ENCODE measurements at places on chromosomes 13 and 19.
A peak's percentile ranks its signal among the peaks of the same experiment; 100 is the strongest.

GRCh38 chr13:74561155-74561554 lies 427.0 kb upstream of the KLF12 start:
- no peak for DNase-seq

DNA sequence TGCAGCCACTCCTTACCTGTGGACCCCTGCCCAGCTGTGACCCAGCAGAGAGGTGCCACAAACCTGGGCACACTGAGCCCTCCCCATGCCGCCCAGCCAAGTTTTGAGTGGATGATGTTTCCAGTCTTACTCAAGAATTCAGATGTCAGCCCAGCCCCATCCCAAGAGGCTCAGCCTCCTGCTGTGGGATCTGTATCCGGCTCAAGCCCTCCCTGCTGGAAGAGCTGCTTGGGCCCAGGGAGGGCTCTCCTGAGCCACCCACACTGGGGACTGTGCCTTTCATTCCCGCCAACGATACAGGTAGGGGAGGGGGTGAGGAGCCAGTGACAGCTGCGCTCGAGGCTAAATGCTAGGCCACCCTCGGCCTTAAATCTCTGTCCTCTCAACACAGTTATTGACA lies 5.9 kb upstream of the SLC7A9 start:
- no peak for DNase-seq

- no peak for DNase-seq
Observed at GRCh38 chr19:22427960-22428913, 6.1 kb upstream of the ZNF98 start.

DNA sequence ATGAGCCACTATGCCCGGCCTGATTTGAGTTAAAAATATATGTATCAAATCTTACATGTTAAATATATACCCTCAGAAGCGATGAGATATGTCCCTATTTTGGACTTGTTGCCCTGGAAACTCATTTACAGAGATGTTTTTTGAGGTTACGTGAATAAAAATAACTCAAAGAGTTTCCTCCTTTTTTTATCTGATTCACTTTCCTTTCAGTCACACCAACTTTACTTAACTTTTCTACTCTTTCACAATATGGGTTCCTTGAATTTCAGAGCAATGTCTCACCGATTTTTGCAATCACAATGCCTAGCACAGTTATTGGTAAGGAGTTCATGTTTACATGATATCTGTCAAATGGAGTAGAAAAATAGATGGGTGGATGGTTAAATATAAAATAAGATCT lies 2.3 kb downstream of the OR7C2 start:
- DNase-seq, result no peak

GRCh38 chr13:48534911-48535501 lies 2.1 kb upstream of the RCBTB2 start:
- no peak for DNase-seq

DNA sequence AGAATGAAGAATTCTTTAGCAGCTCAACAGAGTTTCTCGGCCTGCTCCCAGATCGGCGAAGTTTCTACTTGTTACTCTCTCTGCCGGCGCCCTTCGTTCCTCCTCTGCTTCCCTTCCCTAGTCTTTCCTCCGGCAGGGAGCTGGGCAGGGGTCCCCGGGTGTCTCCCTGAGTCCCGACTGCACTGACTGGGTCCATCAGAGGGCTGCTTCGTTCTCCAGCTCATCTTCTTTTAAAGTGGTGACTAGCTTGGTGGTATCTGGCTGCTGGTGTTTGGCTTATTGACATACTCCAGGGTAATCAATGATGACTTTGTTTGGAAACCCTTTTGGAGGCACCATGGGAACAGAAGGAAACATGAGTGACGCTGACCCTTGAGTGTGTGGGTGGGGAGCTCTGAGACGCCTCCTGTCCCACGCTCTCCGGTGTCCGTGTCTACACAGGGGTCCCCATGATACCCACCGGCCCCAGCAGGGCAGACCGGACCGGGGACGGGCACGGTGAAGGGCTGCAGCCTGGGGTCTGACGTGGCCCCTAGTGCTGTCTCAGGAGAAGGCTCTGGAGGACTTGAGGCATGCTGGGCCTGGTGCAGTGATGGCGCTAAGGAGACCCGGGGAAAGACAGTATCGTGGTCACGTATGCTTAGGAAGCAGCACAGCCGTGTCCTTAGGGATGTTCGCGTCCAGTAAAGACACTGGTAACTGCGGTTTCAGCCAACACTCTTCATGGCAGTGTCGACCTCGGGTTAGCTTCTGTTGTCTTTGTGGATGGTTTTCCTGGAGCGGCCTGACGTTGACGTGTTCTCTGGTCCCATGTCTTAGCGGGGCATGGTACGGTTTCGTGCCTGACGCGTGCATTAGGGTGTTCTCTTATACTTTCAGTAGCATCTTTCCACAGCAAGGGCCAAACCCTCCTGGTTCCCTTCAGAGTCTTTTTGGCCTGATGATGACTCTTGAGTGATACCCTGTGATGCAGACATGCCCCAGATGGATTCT lies 23.8 kb downstream of the NAXD start:
- DNase-seq, result no peak

GRCh38 chr13:35917252-35917941 lies 213.8 kb downstream of the DCLK1 start:
- DNase-seq, result no peak

GRCh38 chr19:38635483-38636399 lies 11.7 kb upstream of the ACTN4 start:
- no peak for DNase-seq

DNA sequence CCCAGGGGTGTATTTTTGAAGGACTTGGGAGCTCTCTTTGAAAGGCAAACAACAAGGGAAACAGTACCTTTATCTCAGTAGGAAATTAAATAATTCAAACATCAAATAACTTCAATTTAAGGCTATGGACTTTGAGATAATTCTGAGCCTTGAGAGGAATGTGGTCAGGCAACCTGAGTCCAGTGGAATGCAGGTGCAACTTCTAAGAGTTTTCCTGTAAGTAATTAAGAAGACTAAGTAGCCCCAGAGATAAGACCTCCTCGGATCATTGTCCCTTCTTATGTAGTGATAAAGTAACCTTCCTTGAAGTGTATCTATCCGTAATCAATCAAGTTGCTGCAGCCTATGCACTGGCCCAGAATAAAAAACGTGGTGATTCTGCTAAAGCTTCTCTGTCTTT lies 29.2 kb downstream of the ZNF701 start:
- DNase-seq, result no peak

- DNase-seq, result no peak
Observed at GRCh38 chr13:98586400-98587345, 9.8 kb upstream of the STK24 start.

DNA sequence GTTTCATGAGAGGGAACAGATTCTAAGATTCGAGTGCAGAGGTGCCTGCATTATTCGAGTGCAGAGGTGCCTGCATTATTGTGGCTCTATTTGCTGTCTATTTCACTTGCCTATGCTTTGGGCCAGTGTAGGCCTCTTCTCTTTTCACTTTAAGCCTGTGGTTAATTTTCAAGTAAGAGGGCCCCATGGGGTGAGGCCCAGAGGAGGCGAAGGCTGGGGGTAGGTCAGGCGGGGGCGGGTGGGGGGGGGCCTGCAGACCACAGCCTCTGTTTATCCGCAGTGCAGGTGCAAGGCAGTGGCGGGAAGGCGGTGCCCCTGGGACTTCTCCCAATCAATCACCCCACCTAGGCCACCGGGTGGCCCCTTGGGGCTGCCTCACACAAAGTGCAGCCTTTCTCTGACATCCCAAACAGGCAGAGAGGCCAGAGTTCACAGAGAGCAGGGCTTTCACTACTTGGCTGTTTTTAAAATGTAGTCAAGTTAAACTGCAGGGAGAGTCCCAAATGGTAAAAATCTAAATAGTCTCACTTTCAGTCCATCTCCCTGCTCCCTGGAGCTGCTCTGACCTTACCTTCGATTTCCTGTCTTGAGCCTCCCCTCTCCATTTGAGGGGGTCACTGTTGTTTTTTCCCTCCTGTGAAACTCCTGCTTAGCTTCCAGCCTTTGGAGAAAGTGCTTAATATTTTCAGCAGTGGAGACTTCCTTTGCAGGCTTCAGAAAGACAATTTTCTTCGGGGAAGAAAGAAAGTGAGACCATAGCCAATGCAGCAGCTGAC lies 249.0 kb downstream of the DLEU7 start:
- peak; percentile 46 for DNase-seq

- DNase-seq, result peak; percentile 87
Observed at GRCh38 chr19:3365836-3366752, at the start of gene NFIC. NFIC (plus strand) TSS chr19:3366583; CDS start chr19:3366637, 54 bp downstream.

- DNase-seq, result no peak
Observed at GRCh38 chr19:39211731-39212374, 7.8 kb upstream of the SYCN start.

GRCh38 chr13:74184283-74184682 lies 50.1 kb upstream of the KLF12 start:
- no peak for DNase-seq

- no peak for DNase-seq
Observed at GRCh38 chr13:44661936-44662335, 85.8 kb upstream of the TSC22D1 start.

DNA sequence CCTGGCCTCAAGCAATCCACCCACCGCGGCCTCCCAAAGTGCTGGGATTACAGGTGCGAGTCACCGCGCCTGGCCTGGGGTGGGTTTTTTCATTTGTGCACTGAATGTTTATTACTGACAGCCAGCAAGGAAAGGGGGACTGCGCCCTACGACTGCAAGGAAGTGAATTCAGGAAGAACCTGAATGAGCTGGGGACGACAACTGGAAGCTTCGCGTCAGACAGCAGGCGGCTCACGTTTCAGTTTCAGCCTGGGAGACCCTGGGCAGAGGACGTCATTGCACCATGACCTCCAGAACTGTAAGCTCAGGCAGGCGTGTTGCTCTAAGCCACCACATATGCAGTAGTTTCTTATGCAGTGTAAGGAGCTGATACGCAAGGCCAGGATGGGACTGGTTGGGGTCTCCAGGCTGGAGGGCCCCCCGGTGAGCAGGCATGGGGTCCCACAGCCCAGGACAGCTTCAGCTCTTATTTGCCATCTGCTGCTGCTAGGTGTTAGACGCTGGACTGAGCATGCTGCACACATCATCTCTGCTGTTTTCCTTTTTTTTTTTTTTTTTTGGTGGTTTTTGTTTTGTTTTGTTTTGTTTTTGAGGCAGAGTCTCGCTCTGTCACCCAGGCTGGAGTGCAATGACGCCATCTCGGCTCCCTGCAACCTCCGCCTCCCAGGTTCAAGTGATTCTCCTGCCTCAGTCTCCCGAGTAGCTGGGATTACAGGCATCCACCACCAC lies 66.6 kb downstream of the GADD45B start:
- no peak for DNase-seq

GRCh38 chr19:29690842-29691241 lies 24.2 kb downstream of the C19orf12 start:
- no peak for DNase-seq

- no peak for DNase-seq
Observed at GRCh38 chr13:110047496-110047895, 259.5 kb downstream of the COL4A1 start.

Data from right forelimb (tissue), 1 donor.